ENCODE measurements at places on chromosomes 4 and X. TPM values are rescaled to one million over a fixed set of nuclear protein-coding genes. Genes with fewer than 3 reads are reported as not detected.

The RNF128 gene
- total RNA-seq: 0.09 TPM

The PHOX2B gene
- not detected for total RNA-seq

The ZCCHC12 gene
- not detected for total RNA-seq

The ADGRG4 gene
- not detected for total RNA-seq

The FTSJ1 gene
- total RNA-seq: 30.3 TPM

The ANKRD37 gene
- total RNA-seq: 7.4 TPM

The CLTRN gene
- under 0.01 TPM for total RNA-seq

The MAGEA9B gene
- total RNA-seq: not detected

The CT83 gene
- total RNA-seq: not detected

The SLC34A2 gene
- 0.11 TPM for total RNA-seq

The PPP2R2C gene
- 0.54 TPM for total RNA-seq

The TBC1D1 gene
- total RNA-seq: 103 TPM

The PDGFRA gene
- 1.1 TPM for total RNA-seq

The TKTL1 gene
- not detected for total RNA-seq

The ZNF718 gene
- 3.1 TPM for total RNA-seq

The SPARCL1 gene
- total RNA-seq: 0.87 TPM

The ASB11 gene
- total RNA-seq: not detected

The RASGEF1B gene
- 0.52 TPM for total RNA-seq

Data from dermis lymphatic vessel endothelial cell (primary cell).